NCI-H1105 (cell line): ENCODE measurements at places on chromosomes 2 and 18.
A peak's percentile ranks its signal among the peaks of the same experiment; 100 is the strongest.

DNA sequence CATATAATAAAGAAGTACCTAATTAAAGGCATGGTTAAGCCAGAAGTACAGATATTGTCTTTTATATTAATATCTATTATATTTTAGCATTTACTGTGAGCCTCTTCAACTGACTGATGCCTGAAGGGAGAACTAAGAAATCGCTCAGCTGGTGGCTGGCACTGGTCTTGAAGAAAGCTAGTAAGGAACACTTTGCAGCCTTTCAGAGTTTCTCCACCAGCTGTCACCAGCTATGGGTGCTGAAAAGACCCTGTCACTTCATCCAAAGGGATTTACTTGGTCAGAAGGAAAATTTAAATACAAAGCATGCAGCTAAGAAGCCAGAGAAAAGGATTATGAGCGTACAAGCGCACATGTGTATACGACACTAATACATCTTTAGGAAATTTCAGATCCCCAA, 525.9 kb downstream of the TMEM182 start:
- no peak for DNase-seq

- no peak for DNase-seq
Measured at GRCh38 chr18:6712401-6712800, 17.1 kb upstream of the ARHGAP28 start.

- peak; percentile 4 for DNase-seq
Measured at GRCh38 chr18:41134426-41134825, 820.6 kb upstream of the PIK3C3 start.

GRCh38 chr2:240642061-240642805, 17.0 kb downstream of the GPR35 start:
- no peak for DNase-seq

DNA sequence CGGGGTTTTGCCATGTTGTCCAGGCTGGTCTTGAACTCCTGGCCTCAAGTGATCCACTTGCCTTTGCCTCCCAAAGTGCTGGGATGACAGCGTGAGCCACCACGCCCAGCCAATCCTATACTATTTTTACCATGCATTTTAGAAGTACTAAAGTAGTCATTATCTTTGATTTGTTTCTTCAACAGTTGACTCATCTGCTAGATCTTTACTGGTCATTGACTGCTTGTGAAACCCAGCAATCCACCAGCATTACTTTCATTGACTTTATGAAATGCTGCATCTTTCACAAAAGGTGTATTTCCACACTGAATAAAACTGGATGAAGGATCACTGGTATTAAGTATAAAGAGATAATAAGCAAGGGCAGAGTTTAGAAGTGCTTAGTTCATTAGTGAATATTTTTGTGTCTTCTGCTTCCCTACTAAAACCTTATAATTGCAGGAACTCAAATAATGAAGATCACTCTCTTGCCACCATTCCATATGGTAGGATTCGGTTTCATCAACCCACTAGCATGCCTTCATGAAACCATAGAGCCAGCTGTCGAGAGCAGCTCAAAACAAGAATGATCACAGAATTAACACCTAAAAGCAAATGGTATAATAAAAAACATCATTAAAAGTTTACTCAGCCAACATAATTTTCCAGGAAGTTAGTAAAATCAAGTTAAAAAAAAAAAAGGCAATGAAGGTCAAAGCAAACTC, 33.1 kb downstream of the IRS1 start:
- no peak for DNase-seq

DNA sequence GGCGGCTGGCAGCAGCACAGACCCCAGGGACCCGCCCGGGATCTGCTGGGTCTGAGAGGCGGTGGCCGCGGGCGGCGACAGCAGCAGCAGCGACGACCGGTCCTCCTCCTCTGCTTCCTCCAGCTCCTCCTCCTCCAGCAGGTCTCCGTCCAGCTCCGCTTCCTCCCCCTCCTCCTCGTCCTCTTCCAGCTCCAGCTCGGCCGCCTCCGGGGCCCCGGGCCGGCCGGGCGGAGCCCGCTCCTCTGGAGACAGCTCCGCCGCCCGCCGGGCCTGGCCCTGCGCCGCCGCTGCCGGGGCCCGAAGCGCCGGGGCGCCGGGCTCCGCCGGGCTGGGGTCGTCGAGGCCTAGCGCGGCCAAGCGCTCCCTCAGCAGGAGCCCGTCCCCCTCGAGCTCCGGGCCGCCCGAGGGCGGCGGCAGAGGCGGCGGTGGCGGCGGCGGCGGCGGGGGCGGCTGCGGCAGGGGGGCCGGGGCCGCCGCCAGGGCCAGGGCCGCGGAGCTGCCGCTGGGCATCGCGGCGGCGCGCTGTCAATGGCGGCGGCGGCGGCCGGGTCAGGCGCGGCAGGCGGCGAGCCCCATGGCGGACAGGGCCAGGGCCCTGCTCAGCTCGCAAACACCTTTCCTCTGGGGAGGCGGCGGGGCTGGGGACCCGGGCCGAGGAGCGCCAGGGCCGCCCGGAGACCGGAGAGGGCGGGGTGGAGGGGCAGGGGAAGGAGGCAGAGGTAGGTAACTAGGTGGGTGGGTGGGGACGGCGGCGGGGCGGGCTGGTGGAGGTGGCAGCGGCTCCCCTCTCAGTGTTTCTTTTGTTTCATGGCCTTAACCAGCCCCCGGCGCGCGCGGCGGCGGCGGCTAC, 445 bp downstream of the MEX3C start:
- DNase-seq = peak; percentile 14

DNA sequence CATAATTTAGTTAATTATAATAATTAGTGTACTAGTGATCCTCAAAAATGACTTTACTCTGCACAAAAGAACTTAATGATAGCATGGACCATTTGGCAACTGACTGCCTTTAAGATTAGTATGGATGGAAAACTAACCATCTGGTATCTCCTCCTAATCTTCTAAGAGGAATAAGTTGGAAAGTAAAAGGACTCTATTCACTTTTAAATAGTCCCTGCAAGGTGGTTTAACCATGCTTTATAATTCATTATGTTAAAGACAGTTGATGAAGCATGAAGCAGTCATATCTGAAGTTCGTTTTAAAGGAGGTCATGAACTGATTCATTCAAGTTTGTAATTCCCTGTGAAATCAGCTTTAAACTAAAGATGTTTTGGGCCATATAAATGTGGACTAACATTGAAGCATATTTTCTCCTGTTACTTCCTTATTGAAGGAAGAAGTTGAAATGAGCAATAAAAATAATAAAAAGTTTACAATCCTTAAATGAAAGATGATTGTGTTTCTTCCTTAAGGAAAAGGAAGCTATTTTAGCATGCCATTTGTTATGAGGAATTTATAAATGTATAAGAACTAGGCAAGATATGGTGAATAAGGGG, 446.0 kb downstream of the XIRP2 start:
- no peak for DNase-seq

DNA sequence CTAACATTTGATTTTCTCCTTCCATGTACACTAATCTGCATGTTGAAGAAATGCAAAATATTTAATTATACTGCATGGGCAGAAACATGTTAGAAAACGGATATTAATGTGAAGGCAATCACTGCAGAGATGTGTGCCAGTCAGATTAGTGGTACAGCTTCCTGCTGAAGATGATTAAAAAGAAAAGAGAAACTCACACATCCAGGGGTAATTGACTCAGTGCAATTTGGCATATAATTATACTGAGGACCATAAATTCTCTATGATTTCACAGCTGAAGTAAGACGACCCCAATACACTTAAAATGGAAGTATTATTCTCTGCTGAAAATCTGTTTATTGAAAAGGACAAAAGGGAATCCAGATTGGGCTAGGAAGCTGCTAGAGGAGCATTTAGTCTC, 243.4 kb downstream of the TGIF1 start:
- DNase-seq = no peak

GRCh38 chr2:98016908-98017670, 21.3 kb upstream of the TMEM131 start:
- no peak for DNase-seq

GRCh38 chr2:58131191-58132011, 84.8 kb downstream of the VRK2 start:
- DNase-seq = no peak

GRCh38 chr2:55109219-55109891, 59.1 kb upstream of the RTN4 start:
- DNase-seq = no peak

DNA sequence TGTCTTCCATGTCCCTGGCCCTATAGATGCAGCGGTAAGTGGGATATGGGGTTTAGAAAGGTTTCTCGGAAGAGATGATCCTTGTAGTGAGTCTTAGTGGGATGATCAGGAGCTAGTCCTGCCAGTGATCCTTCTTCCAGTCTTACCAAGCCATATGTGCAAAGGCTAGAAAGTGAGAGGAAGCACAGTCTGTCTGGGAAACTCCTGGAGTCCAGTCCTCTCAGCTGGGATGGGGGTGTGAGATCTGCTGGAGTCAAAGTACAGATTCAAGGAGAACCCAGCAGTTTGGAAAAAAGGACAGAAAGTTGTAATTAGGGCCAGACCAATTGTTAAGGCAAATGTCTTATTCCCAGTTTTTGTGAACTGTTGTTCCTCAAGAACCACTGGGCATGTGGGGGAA, 83.3 kb downstream of the LIMS1 start:
- no peak for DNase-seq
